G401 (cell line): ENCODE measurements at places on chromosomes 16 and 17.

DNA sequence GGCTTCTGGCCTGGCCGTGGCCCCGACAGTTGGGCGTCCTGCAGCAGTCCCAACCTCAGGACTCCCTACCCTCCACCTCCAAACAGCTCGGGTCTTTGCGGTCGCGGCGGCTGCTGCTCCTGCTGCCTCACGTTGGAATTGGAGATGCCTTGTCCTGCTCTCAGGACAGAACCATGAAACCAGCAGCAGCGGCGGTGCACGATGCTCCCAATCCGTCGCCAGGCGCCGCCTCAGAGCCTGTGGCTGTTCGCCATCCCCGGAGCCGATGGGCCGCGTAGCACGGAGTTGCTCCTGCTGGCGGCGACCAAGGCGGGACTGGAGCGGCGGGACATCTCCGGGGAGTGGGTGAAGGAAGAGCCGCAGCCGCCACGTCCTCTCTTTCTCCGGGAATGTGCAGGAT, 1965.9 kb downstream of the TP53TG3F start:
- no peak for DNase-seq

DNA sequence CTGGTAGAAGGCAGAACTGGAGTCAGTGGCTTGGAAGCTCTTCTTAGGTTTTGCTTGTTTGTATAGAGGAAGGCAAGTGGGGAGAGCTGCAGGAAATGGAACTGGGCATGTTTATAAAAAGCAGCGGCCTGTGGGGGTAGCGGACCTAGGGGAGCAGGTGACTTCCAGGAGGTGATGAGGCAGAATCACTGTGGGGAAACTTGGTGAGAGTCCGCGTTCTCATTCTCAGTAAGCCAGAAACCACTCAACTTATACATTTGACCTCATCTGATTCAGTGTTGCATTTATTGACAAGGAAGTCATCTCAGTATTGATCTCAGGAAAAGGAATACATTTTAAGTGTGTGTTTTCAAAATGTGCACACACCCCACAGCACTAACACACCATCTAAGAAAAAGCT, 299.8 kb downstream of the CNTNAP4 start:
- DNase-seq = no peak

DNA sequence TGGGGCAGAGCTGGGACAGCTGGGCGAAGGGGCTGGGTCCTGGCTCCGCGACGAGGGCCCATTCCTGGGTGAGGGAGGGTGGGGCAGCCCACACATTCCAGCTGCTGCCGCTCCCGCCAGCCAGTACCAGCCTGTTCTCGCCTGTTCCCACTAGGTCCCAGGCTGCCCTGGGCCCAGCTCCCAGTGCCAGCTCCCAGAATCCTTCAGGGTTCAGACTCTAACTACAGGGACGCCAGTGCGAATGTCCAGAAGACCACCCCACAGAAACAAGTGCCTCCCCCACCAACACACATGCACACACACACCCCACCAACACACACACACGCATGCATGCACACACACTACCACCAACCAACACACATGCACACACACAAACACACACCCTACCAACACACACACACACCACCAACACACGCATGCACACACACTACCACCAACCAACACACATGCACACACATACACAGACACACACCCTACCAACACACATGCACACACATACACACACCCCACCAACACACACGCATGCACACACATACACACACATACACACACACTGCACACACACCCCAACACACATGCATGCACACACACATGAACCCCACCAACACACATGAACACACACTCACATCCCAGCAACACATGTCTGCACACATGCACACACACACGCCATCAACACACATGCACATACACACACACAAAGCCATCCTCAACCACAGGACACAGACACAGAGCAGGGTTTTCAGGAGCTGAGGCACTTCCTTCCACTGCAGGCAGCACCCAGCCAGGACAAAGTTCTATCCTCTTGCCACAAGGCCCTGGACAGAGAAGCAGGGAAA, 27.5 kb upstream of the KRT17 start:
- DNase-seq = no peak

- no peak for DNase-seq
These were observed 147.1 kb downstream of the SSH2 start for GRCh38 chr17:29782917-29783316.

DNA sequence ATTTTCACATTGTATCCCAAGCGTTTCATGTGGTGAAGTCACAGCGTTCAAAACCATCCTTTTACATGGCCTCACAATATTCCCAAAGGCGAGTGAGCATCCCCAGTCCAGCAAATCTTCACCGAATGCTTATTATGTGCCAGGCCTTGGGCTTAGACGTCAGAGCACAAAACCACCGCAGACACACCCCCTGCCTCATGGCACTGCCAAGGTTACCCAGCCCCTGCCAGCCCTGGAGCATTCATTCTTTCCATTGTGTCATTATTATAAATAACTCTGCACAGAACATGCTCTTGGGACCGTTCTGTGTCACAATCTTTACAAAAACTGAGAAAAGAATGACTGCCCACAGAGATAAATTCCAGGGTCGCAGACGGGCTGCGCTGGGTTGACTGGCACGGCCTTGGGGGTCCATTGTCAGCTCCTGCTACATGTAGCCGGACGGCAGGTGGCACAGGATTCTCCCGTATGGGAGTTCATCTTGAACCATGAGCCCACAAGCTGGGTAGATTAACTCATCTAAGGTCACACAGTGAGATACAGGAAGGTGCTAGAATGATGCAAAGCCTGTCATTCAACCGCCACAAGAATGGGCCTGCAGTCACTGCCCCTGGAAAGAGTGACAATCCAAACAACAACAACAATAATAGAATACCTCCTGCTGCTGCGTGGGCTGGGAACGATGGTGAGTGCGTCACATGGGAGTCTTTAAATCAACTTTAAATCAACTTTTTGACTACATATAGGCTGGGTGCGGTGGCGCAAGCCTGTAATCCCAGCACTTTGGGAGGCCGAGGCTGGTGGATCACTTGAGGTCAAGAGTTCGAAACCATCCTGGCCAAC, 4.5 kb upstream of the NECAB2 start:
- no peak for DNase-seq

GRCh38 chr16:65510850-65511249, 389.0 kb upstream of the CDH11 start:
- no peak for DNase-seq

- peak; percentile 58 for DNase-seq
These were observed at the start of gene GALK1 for GRCh38 chr17:75764711-75765421. GALK1 (minus strand) TSS chr17:75765192; CDS start chr17:75765136, 56 bp downstream.
